ENCODE measurements at places on chromosomes 2 and 18.

GRCh38 chr2:172790404-172790803, 54.8 kb downstream of the RAPGEF4 start:
- DNase-seq = no peak

GRCh38 chr2:18402-19271, 27.7 kb downstream of the FAM110C start:
- no peak for DNase-seq

DNA sequence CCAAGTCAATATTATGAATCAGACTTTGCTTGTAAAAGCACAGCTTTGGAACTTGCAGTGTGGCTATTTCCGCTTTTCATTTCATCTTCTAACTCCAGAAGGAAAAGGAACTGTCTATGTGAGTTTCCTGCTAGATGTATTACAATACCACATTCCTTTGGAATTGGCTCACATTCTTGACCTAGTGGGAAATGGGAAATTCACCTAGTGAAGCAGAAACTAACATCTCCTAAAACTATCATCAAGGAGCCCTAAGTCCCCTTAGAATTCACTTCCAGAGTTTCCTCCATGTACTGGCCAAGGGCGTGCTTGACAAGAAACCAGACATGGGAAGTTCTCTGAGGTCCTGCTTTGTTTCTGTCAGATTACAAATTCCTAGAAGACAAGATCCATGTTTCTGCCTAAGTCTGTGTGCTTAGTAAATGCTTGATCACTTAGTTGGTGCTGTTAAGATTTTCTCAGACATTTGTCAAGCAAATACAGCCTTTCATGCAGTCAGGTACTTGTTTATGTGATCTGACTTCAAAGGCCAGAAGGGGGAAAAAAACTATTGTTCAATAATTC, 275.7 kb upstream of the FN1 start:
- no peak for DNase-seq

GRCh38 chr2:219642069-219642454, 14.6 kb downstream of the SLC4A3 start:
- DNase-seq = no peak
